Stimulated activated CD4-positive, alpha-beta T cell treated with anti-CD3 and anti-CD28 coated beads, Interleukin-1b, Interleukin-23, amount 100 ng/mL, for 1 hour (primary cell): ENCODE measurements at places on chromosomes 7 and 10.

- DNase-seq, result no peak
Observed at GRCh38 chr10:52145636-52146035, 168.4 kb upstream of the DKK1 start.

GRCh38 chr7:46486256-46487206 lies 565.5 kb upstream of the IGFBP3 start:
- DNase-seq, result no peak

- no peak for DNase-seq
Observed at GRCh38 chr7:151509670-151510333, 9.9 kb downstream of the RHEB start.

DNA sequence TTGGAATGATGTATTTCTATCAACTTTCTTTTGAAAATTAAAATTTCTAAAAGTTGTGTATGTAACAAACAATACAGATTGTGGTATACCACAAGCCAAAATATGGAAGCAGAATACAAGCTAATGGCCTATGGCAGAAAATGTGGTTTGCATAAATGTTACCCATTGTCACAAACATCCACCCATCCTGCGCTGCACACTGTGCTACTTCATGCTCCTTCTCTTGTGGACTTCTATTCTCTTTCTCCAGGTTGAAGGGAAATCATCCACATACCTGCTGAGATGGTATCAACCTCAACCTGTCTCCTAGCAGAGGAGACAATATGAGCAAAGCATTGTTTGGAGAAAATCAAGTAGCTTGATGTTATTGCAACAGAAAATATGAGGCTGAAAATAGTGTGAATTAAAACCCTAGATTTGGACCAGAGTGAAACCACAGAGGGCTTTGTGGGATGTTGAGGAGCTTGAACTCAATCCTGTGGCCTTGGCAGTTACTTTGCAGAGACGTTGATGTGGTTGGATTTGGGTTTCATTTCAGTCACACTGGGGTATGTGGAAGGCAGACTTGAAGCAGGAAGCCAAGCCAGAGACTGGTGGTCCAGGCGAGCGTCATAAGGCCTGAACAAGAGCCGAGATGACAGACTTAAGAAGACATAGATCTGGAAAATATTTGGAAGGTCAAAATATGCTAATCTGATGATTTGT lies 63.8 kb downstream of the ICA1 start:
- no peak for DNase-seq

GRCh38 chr10:19987931-19988330 lies 171.7 kb downstream of the PLXDC2 start:
- DNase-seq, result no peak

- no peak for DNase-seq
Observed at GRCh38 chr7:45367026-45367425, 207.1 kb upstream of the ADCY1 start.

DNA sequence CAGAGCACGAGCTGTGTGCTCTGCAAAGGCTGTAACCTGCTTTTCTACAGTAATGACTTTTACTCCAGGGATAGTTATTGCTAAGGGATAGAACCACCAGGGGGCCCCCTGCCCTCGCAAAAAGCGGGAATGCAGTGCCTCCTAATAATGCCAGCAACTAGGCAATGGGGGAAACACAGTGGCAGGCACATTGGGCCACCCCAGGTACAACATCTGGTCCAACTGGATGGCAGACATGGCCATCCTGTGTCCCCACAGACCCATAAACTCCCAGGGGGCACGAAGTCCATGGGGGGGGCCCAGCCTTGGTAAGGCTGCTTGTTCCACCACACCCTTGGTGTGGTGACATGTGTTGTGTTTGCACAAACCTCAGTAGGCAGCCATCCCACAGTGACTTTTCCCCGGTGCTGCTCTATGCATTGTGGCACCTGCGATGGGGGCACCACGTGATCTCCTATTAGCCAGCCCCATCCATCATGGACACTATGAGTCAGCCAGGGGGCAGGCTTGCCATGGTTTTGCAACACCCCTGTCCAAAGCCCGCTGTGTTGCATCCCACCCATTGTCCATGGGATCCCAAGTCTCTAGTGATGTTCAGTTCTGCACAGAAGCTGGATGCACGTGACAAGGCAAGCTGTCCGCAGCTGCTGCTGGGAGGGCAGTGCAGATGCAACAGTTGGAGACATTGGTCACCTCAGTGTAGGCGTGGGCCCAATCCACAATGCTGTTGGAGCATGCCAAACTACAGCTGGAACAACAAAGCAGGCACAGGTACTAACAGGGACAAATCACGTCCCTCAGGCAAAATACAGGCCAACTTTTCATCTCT lies 84.0 kb downstream of the ANLN start:
- DNase-seq, result no peak

DNA sequence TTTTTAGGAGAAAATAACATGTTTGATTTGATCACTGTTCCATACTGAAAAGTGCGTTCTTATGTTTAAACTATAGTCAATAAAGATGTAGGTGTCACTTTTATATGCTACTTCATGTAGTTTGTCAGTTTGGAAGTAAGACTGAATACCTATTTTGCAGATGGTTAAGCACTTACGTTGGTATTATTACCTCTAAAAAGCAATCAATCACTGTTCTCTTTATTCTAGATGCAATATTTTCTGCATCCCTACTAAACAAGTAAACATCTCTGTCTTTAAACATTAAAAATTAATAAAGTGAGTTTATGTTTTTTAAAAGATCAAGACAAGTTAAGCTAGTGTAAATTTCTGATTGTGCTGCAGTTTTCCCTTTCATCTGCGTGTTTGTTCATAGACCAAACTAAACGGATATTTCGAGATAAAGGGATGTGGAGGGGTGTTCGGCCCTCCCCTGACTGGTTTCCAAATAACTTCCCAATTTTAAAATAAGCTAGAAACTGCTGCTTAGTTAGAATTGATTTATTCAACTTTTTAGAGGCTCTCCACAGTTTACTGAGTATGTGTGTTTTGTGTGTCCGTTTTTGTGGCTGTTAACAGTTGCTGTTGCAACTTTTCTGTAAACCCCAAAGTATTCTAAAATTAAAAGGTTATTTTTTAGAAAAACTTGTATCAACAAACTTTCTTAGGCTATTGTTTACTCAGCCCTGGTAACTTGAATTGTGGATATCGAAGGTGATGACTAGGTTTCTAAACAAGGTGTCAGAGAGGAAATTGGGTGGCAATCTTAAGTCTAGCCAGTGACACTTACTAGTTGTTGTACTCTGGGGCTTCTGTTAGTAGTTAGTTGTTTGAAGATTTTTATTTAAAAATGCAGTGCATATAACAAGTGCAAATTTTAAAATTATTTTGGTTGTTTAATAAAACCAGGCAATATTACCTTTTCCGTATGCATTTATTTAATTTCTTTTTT lies 974 bp downstream of the KIF11 start:
- no peak for DNase-seq
